Femur (tissue), 1 donor: ENCODE measurements at places on chromosomes 7 and 10.
A peak's percentile ranks its signal among the peaks of the same experiment; 100 is the strongest.

DNA sequence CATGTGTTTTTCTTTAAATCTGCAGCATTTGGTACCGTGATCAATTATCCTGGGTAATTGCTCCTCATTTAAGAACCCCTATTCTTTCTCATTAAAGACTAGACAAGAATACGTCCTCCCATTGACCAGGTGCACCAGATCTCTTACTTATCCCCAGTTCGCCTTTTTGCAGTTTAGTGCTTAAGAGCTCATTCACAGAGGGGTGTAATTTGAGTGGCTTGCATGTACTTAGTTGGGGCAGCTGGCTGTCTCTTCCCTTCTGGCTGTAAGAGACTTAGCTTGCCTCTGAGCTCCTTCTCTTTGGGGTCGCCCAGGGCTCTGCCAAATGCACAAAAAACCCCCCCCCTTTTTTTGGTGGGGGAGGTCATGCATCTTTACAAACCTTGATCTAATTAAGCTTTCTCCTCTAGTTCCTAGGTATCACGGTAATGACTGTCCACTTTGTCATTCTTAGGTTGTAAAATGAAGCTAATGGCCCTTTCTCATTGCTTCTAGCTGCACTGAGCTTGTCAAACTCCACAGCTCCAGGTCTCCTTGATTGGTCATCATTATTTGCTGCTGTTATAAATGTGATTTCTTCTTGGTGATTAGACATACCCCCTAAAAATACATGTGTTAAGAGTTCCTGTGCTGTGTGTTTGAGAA lies 26.3 kb downstream of the GAD2 start:
- DNase-seq: no peak

DNA sequence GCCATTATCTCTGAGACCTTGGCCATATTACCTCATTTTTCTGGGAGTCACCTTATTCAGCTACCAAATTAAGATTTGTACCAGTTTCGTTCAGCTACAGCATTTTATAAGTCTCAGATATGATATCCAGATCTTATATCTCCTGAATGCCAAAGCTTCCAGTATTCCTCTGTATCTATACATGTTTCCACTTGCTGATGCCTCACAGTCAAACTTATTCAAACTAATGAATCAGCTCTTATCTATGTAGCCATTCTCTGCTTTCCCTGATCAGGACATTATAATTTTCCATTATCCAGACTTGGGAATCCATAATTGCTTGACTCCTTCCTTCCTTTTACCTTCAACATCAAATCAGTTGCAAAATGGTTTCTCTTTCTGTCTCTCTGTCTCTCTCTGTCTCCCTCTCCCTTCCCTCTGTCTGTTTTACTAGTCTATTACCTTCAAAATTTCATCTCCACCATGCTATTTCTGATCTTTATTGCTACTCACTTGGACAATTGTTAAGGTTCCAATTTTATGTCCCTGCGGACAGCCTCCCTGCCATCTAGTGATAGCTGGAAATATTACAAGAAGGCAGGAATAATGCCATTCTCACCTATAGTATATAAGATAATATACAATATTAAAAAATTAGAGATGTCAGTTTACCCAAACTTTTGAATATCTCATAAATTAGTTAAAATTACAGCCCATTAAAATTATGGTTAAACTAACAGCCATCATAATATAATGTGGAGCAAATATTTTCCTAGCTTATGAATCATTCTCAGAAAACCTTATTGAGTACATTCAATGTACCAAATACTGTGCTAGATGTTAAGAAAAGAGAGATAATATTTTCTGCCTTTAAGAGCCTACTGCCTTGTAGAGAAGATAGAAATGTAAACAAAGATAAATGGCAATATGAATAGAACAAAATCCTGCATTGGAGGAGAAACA lies 89.8 kb downstream of the PCLO start:
- DNase-seq: no peak

- DNase-seq: peak; percentile 70
These were observed 4.7 kb downstream of the MICALL2 start for GRCh38 chr7:1454542-1454941.

DNA sequence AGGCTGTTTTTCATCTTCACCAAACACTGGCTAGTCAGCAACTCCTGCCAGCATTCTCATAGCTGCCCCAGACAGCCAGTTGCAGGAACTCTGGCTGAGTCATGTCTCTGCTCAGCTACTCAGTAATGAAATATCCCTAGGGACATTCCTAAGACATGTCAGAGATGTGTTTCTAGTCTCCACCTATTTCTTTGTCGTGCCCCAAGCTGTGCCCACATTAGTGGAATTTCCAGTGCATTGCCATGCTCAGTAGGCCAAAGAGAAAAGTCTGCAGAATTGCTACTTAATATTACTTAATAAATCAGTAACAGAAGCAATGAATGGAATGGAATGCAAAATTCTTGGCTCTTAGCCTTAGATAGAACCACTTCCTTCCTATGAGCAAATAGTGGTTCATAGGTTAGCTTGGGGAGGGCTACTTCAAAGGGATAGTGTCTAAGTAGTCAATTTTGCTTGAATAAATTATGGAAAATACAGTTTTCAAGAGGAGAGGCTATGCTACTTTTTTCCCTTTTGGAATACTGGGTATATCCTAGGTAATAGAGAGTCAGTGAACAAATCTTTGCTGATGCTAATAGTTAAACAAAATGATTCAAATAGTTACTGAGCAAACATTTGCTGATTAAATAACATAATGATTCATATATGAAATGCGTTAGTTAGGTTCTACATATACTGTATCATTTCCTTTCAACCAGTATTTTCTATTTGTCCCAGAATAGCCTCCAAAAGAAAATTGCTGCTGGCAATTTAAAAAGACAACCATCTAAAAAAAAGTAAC lies 23.6 kb upstream of the SEMA3C start:
- DNase-seq: peak; percentile 49

DNA sequence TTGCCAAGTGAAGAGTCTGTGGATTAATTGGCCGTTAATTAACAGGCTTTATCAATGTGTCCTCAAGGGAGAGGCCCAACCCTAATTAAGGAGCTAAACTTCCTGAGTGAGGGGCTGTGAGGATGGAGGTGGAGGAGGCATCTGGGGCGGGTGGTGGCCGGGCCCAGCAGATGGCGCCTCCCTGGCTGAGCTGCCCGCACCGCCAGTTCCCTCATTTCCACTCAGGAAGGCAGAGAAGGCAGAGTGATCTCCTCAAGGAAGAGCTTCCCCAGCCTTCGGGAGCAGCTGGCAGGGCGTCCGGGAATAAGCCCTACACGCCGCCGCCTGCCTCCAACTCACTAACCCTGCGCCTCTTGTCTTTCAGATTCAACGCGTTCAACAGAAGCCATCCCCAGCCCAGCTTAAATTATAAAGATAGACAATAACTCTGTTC lies 112.2 kb downstream of the CYTH3 start:
- DNase-seq: peak; percentile 80

DNA sequence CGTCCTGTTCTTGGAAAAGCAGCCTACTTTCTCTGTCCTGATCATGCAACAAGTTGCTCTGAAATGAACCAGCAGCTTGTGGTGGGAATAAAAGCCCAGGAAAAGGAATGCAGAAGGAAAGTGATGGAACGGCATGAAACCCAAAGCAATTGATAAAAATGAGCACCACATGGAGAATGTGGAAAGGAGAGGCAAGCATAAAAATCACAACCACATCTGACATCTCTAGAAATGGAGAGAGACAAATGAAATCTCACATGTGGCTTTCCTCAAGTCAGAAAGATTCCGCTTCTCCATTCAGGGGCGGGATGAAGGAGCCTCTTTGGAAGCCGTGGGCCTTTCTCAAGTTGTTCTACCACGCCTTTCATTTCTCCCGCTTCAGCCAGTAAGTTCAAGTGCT lies 631.7 kb upstream of the GALNT17 start:
- DNase-seq: no peak

DNA sequence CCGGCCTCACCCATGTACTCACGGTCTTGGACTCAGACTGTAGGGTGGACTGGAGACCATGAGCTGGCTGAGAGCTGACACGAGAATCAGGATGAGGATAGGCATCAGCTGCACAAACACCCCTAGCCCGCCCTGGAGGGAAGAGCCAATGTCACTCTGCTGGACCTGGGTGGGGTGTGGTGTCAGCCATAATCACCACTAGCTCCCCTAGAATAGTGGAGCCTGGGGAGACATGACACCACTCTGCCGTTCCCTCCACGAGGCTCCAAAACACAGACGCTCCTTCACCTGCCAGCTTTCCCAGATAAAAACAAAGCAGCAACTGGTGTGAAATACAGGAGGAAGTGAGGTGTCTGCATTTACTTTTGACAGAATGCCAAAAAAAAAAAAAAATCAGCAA lies 16.5 kb downstream of the DNAJB12 start:
- DNase-seq: no peak

GRCh38 chr10:112184379-112184778 lies 814 bp upstream of the GPAM start:
- no peak for DNase-seq

DNA sequence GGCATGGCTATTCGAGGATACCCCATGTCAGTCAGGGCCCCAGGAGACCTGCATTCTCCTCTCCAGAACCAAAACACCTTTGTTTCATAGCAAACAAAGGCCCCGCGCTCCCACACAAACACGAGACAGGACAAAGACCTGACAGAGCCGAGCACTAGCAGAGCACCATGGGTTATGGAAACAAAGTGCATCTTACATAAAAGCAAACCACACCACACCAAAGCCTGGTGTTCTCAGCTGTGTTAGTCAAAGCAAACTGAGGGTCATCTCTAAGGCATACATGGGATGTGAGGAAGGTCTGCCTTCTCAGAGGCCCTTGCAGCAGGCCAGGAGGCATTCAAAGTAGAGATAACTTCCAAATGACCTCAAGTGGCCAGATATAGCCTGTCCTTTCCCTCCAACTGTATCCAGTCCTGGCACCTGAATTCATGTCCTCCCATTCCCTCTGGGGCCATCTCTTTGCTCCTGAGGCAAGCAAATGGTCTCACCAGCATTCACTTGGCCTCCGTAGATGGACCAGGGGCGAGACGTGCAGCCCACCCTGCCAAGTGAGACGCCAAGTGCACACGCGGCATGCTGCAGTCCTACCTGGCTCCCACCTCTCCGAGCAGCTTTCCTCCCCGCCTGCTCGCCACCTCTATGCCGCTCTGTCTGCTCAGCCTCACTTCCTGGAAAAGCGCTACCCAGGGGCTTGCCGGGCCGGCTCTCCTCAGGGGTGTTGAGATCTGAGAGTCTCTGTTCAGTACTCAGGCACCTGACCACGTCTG lies 45.3 kb upstream of the PDLIM1 start:
- no peak for DNase-seq

DNA sequence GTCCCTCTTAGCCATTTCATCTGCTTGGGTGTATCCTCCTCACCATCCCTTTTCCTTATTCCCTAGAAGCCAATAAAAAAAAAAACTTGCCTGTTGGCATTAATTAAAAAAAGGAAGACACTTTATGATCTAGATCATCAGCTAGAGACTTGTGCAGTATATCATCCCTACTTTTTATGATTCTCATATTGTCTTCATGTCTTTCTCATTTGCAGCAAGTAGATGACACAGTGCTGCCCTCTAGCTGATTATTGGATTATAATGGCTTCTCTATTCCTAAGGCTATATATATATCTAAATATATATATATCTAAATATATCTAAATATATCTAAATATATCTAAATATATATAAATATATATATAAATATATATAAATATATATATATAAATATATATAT lies 272.4 kb upstream of the LRGUK start:
- no peak for DNase-seq

DNA sequence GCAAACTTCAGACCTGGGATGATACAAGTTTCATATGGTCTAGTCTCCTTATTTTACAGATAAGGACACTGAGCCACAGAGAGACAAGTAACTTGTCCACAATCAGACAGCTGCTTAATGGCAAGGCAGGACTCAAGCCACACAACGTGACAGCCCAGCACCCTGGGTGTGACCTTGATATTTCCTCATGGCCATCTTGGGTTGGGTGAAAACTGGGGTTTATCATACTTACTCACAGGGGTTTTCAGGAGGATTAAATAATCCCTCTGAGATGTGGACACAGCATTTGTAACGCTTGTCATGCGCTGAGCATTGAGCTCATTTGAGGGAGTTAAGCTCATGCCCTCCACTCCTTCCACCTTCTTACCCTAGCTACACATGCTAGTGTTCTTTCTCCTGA lies 58.0 kb downstream of the ABLIM1 start:
- no peak for DNase-seq

GRCh38 chr10:78630944-78631838 lies 437.6 kb upstream of the ZMIZ1 start:
- DNase-seq: peak; percentile 48

DNA sequence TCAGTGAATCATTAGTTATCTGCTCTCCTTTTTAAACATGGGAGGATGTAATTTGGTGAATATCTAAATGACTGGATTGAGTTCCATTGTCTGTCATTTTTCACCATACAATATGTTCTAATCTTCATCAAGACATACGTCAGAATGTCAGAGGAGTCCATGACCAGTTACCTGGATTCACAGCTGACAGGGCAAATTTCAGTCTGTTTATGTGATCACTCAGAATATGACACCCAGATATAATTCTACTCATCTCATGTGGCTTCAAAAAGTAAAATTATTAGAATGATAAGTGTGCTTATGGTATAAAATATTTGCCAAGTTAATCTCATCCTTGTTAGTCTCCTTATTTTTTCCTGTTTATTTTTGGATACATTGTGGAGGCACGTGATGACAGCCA lies 150.2 kb downstream of the CDC14C start:
- DNase-seq: no peak

DNA sequence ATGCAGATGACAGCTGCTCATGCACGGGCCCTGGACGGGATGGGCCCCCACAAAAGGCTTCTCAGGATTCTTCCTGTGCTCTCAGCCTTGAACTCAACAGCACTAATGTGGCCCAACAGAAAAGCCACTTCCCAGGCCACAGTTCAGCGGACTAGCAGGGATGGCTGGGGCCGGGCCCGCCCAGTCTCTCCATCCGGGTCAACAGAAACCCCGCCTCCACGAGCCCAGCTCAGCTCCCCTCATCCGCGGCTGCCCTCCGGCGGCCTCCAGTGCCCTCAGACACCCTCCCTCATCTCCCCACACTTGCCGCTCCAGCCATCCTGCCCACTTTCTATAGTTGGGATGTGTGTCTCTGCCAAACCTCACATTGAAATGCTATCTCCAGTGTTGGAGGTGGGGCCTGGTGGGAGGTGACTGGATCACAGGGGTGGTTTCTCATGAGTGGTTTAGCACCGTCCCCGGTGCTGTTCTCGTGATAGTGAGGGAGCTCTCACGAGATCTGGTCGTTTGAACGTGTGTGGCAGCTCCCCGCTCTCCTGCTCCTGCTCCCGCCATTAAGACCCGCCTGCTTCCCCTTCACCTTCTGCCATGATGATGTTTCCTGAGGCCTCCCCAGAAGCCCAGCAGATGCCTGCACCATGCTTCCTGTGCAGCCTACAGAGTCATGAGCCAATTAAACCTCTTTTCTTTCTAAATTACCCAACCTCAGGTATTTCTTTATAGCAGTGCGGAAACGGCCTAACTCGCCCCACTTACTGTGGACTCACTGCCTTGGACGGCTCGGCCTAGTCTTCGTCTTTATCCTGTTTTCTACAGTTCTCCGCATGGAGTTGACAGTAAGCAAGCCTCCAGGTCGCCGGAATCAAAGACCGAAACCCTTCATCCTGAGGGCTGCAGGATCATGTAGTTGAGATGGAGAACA lies 169.9 kb upstream of the RNF32 start:
- no peak for DNase-seq

GRCh38 chr7:82810558-82811259 lies 352.0 kb downstream of the PCLO start:
- no peak for DNase-seq
